Fibroblast of mammary gland (primary cell): ENCODE measurements at places on chromosomes 12 and 14.
A peak's percentile ranks its signal among the peaks of the same experiment; 100 is the strongest.

DNA sequence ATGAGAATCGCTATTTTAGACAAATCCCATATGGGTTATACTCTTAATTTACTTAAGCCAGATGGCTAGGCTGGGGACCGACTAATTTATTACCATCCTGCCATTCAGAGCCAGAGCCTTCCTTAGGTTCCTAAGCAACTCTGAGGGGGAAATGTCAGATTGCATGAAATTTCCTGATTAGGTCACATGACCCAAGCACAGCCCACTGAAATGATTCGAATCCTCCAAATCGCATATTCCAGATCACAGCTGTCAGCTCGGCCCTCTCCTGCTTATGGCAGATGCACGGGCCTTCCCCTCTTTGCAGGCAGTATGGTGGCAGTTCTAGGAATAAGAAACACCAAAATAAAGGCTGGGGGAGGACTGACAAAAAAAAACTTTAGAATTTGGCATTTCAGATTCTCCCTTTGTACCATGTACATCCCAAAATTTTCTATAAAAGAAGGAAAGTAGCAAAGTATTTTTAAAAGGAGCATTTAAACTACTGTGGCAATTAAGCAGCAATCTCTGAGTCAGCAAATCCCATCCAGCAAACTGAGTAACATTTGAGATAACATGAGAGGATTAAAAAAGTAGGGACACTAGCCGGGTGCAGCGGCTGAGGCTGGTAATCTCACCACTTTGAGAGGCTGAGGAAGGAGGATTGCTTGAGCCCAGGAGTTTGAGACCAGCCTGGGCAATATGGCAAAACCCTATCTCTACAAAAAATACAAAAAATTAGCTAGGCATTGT is 30.5 kb upstream of the NUDT4 start:
- no peak for DNase-seq

DNA sequence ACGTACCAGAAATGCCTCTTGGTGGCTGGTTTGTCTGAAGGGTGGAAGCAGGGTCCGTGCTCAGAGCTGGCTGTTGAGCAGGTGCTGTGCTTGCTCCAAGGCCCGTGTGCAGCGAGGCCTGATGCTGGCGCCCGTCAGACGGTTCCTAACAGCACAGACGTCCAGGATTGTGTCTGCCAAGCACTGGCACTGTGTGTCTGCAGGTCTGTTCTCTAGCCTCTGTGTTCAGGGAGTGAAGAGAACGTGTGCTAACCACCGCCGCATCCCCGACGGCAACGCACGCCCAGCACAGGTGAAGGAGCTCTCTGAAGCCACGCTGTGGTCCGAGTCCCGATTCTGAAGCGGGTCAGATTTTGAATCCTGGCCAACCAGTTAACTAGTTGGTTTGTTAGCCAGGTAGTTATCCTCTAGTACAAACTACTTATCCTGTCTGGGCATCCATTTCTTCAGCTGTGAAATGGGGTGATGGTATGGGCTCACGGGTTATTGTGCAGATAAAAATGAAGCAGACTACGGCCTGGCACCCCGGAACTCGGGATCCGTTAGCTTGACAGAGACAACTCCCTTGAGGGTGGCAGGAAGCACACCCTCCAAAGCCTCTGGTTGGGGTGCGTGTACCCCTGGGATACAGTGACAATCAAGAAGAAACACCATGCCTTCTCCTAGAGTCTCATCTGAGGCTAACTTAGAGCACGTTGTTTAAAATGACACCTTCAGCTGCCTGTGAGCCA is 18.6 kb upstream of the TDRD9 start:
- no peak for DNase-seq

DNA sequence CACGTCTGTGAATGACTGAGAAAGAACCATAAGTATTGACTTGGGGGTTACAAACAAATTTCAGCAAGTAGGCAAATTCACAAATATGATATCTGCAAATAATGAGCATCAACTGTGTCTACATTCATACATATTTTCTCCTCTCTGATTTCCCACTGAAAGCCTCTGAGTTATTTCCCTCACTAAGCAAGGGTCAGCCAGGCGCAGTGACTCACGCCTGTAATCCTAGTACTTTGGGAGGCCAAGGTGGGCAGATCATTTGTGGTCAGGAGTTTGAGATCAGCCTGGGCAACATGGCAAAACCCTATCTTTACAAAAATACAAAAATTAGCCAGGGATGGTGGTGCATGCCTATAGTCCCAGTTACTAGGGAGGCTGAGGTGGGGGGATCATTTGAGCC is 80.8 kb downstream of the SLC25A21 start:
- no peak for DNase-seq

DNA sequence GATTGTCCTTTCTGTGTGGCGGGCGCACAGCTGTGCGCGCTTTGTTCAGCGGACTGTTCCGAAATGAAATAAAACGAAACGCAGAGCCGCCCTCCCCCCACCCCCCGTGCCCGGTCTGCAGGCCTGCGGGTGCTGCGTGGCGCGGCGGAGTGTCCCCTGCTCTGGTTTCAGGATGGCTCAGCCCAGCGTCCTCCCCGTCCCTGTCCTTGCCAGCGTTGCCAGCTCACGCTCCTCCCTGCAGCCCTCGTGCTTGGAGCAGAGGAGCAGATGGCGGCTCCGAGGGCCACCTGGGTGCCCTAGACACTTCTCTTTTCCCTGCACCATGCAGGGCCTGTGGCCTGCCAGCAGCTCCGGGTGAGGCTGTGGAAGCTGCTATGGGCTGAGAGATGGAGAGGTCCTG is 17.5 kb upstream of the BEGAIN start:
- no peak for DNase-seq

DNA sequence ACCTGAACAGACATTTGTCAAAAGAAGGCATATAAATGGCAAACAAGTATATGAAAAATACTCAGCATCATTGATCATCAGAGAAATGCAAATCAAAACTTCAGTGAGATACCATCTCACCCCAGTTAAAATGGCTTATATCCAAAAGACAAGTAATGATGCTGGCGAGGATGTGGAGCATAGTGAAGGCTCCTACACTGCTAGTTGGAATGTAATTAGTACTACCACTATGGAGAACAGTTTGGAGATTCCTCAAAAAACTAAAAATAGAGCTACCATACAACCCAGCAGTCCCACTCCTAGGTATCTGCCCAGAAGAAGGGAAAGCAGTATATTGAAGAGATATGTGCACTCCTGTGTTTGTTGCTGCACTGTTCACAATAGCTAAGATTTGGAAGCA is 146.1 kb downstream of the TGFB3 start:
- DNase-seq = no peak

DNA sequence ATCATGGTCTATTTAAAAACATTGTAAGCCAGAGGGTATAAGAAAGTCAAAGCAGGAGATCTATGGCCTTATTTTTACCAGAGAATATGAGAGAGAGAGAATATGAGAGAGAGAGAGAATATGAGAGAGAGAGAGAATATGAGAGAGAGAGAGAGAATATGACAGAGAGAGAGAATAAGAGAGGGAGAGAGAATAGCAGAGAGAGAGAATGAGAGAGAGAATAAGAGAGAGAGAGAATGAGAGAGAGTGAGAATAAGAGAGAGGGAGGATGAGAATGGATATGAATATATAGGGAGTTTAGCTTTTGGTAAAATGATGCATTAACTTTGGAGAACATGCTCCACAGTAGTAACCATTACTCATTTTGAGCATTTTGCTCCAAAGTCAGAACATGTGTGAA is 48.0 kb upstream of the ALG10B start:
- no peak for DNase-seq

DNA sequence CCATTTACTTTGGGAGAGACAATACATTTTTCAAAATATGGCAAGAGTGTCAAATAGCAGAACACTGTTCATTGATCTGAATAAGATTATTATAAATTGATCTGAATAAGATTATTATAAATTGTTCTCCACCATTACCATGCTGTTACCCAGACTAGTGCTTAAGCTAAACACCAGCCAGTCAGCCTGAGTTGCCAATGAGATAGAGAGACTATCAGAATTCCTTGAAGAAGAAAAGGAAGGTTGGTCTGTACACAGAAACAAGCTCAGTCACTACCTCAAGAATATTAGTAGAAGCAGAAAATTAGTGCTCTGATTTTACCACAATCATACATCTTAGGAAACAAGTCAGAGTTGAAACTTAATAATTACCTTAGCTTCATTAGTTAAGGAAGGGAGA is 469.8 kb downstream of the FOXG1 start:
- DNase-seq = no peak

- no peak for DNase-seq
Observed at GRCh38 chr12:110640275-110641025, 26.5 kb downstream of the TCTN1 start.

DNA sequence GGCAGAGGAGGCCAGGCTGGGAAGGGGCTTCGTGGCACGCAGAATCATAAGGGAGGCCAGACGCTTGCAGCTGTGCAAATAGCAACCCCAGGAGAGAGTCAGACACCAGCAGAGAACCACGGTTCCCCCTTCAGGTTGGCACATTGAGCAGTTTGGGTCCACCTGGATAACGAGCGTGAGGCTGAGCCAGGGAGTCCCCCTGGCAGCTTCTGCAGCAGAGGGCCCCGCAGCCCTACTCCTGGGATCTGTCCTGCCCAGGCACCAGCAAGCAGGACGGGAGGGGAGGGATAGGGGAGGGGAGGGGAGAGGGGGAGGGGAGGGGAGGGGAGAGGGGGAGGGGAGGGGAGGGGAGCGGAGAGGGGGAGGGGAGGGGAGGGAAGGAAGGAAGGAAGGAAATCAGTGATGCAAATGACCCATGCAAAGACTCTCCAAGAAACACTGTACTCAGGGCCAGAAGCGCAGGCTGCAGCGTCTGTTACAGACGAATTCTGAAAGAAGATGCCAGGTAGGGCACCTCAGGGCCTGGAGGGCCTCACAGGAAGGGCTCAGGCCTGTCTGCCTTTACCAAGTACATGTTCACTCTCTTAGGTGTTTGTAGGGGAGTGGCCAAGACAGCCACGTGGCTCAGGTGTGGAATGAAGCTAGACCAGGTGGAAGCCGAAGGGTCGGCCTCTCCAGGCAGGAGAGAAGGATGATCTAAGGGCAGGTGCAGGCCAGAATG is 32.3 kb upstream of the MMP17 start:
- no peak for DNase-seq

GRCh38 chr14:44830371-44830770 is 131.4 kb downstream of the KLHL28 start:
- no peak for DNase-seq

DNA sequence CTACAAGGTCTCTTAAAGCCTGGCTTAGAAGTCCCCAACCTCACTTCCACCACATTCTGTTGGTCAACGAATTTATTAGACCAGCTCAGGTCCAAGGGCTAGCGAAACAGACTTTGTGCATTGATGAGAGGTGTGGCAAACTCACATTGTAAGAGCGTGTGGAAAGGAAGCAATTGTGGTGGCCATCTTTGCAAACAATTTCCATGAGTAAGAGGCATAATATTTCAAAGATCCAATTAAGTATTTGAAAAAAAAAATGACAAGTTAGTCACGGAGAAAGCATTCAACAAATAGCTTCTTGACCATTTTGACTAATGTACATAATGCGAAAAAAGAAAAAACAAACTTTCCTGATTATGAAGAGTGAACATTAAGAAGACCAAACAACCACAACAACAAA is 7.4 kb downstream of the NR1H4 start:
- DNase-seq = no peak

DNA sequence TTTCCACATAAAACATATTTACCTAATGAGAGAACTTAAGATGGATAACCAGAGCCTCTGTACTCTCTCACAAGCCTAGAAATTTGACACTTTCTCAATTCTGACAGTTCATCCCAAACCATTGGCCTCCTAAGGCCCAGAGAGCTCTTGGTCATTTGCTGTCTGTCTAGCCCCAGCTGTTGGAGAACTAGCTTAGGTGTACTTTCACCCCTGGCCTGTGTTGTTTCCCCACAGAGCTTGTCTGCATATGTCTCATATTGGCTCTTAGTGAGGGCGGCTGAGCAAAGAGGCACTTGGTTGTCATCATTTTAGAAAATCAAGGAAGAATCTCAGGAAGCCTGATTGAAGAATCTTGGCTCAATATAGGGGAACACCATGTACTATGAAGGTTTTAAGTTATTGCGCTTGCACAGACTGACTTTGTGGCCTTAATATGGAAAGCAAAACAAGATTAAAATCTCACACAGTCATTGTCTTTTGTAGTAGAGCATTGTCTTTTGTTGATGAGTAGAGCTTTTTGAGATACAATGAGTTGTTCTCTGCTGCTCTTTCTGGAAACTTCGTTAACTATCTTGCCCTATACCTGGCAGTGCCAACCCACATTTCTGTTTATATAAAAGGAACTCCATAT is 324.6 kb downstream of the RAD51B start:
- peak; percentile 93 for DNase-seq

GRCh38 chr14:104293851-104294627 is 155.7 kb downstream of the KIF26A start:
- DNase-seq = no peak

DNA sequence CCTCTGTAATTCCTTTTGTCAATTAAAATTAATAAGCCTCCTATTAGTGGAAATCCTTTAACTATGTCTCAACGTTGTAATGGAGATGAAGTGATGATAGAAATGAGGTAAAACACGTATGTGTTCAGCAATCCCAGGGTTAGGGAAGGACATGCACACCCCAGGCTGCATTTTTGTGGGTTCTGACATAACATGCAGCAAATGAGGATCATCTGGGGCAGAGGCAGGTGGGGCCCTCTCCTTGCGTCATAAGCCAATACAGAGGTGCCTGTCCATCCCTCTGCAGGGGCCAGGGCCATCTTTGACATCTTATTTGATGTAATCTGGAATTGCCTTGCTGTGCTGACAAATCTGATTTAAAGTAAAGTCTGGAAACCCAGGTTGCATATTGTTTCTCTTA is 73.2 kb downstream of the MYRFL start:
- peak; percentile 68 for DNase-seq

- DNase-seq = peak; percentile 68
Observed at GRCh38 chr14:35197015-35197414, 74.7 kb downstream of the PRORP start.

DNA sequence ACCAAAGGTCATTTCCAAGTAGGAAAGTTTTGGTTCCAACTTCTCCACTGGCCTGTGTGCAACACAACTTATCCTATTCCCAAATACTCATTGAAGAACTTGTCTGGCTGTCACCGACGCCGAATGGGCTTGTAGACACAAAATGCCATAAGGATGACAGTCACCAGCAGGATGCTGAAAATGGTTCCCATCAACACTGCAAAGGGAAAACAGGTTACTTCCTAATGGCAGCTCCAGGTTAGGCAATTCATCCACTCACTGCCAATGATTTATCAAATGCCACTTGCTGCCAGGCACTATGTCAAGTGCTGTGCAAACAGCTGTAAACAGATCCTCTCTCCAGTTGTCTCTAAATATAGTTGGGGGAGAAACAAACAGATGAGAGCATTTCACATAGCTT is 6.1 kb downstream of the C12orf76 start:
- no peak for DNase-seq

- no peak for DNase-seq
Observed at GRCh38 chr12:12228402-12228801, 38.4 kb downstream of the LRP6 start.

DNA sequence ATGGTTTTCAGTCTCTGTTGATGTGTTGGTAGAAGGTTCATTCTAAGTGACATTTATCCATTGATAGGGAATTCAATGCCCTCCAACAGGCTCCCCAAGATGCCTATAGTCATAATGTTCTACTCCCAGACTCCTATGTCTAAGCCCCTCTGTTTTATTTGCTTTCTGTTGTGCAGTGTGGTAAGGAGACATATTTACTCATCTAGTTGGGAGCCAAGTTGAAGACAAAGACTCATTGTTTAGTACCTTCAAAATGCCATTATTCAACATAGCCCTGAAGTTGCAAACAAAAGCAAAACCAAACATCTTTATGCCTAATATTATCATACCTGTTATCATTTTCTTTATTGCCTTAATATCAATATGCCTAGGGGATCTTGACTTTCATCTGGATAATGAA is 302.1 kb downstream of the RMST start:
- DNase-seq = no peak

GRCh38 chr14:103510724-103511693 is 11.6 kb downstream of the CKB start:
- DNase-seq = no peak
